ENCODE measurements at places on chromosomes 7 and 10. TPM values are rescaled to one million over a fixed set of nuclear protein-coding genes. Genes with fewer than 3 reads are reported as not detected.

The SPDYE16 gene
- total RNA-seq: not detected

The UBN2 gene
- total RNA-seq: 3.7 TPM

The SFTPA1 gene
- not detected for total RNA-seq

The SLC39A12 gene
- total RNA-seq: not detected

The DYNC1I1 gene
- total RNA-seq: 6.5 TPM

The MMRN2 gene
- total RNA-seq: 1.9 TPM

The EMX2 gene
- total RNA-seq: not detected

The ERV3-1 gene
- total RNA-seq: 8.6 TPM

The UCN3 gene
- not detected for total RNA-seq

The OR2F1 gene
- total RNA-seq: not detected

The BMS1 gene
- total RNA-seq: 36.6 TPM

The GIMAP7 gene
- total RNA-seq: not detected

The DENND2A gene
- total RNA-seq: 8.9 TPM

The AKR1C4 gene
- not detected for total RNA-seq

The SLC25A13 gene
- total RNA-seq: 14.6 TPM

The VWDE gene
- 7.7 TPM for total RNA-seq

The FRAT2 gene
- 19.2 TPM for total RNA-seq

The SERPINE1 gene
- total RNA-seq: 46.1 TPM

The TMEM229A gene
- not detected for total RNA-seq

The PAPSS2 gene
- 17.3 TPM for total RNA-seq

The ATP5MK gene
- 111 TPM for total RNA-seq

The PLXDC2 gene
- 0.06 TPM for total RNA-seq

The GIMAP6 gene
- 1.2 TPM for total RNA-seq

The NXPH1 gene
- total RNA-seq: not detected

The PLEKHS1 gene
- total RNA-seq: not detected

The PDLIM1 gene
- 28.2 TPM for total RNA-seq

The KLLN gene
- total RNA-seq: 0.23 TPM

The SCIN gene
- total RNA-seq: 1.6 TPM

The CH25H gene
- not detected for total RNA-seq

The NYAP1 gene
- total RNA-seq: 1.9 TPM

The OR6V1 gene
- not detected for total RNA-seq

The BTAF1 gene
- total RNA-seq: 22.9 TPM

The PYROXD2 gene
- 9.4 TPM for total RNA-seq

The C10orf53 gene
- total RNA-seq: not detected

The CLRN3 gene
- total RNA-seq: not detected

The AGMO gene
- not detected for total RNA-seq

The RPEL1 gene
- not detected for total RNA-seq

The LRRC4 gene
- total RNA-seq: not detected

The EPO gene
- not detected for total RNA-seq

The FAM237B gene
- not detected for total RNA-seq

The PAOX gene
- total RNA-seq: 3.7 TPM

The RADIL gene
- 9.3 TPM for total RNA-seq

Measured in PC-3 (cell line).